ENCODE measurements at places on chromosomes 4 and X.

DNA sequence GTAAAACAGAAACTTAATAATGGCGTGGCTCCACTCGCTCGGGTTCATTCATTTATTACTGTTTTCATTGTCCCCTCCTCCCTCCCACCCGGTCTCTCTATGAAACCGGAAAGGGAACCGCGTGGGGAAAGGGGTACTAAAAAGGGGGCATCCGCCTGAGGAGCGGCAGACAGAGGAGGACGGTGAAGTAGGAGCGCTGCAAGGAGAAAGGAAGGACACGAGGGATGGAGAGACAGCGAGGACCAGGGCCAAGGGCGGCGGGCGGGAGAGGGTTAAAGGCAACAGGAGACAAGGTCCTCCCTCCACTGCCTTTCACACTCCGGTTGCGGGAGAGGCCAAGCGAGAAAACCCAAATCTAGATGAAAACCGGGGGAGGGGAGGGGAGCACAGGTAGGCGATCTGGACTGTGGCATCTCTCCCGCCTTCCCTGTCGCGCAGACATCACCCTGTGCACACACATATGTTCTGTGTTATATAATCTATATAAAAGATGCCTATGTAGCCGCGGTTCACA, 829 bp downstream of the ELOVL6 start:
- DNase-seq = peak; percentile 46

GRCh38 chr4:655464-656151, 18.5 kb downstream of the ATP5ME start:
- no peak for DNase-seq

- no peak for DNase-seq
Measured at GRCh38 chrX:140765043-140765784, 55.7 kb downstream of the LINC00632 start.

DNA sequence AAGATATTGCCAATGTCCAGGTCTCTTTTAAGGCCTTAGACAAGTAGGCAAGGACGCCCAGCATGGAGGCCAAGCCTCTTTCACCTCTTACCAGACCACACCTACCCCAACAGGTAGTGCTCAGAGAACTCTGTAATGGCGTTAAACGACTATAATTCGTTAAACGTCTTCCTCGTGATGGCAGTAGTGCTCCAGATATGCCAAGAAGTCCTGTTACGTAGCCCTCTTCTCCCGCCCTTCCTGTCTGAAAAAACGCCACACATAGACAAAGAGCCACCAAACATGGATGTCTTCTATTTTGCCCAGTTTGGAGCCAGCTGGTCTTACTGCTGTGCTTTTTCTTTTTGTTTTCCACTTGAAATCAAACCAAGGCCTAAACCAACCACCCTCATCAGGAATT, 190.7 kb downstream of the OR13H1 start:
- no peak for DNase-seq

GRCh38 chr4:109998867-109999584, 86.3 kb downstream of the EGF start:
- peak; percentile 75 for DNase-seq

DNA sequence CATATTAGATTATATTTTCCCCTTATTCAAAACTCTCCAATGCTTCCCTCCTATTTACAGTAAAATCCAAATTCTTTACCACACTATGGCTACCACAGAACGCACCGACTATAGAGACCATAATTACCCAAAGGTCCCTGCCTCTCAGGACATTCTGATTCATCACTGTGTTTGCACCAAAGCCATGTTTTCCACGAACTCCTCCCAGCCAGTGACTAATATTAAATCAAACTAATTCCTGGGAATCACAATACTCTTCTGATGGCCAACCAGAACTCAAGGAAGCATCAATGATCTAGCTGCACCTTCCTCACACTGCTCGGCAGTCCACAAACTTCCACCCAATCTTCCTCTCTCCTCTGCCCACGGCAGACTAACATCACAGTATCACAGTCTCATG, 24.2 kb upstream of the EDNRA start:
- no peak for DNase-seq

DNA sequence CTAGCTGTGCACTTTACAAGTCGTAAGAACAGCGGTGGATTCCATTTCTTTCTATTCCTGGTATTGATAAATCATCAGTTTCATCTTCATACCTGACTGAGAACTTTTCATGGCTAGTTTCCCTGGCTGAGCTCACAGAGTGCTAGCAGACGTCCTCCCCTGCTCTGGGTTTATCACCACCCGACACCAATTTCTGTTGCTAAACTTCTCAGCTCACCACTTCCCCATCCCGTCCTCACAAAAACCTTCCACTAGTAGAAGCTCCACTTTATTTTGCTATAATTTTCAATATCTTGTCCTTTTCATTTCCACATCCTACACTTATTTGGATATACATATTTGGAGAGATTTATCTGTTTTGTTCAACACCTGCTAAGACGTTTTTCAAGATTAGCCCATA, 869.4 kb upstream of the FRG1 start:
- DNase-seq = no peak

- DNase-seq = no peak
Measured at GRCh38 chrX:12383196-12383595, 244.9 kb downstream of the FRMPD4 start.

- no peak for DNase-seq
Measured at GRCh38 chr4:113788888-113789287, 27.4 kb upstream of the CAMK2D start.

DNA sequence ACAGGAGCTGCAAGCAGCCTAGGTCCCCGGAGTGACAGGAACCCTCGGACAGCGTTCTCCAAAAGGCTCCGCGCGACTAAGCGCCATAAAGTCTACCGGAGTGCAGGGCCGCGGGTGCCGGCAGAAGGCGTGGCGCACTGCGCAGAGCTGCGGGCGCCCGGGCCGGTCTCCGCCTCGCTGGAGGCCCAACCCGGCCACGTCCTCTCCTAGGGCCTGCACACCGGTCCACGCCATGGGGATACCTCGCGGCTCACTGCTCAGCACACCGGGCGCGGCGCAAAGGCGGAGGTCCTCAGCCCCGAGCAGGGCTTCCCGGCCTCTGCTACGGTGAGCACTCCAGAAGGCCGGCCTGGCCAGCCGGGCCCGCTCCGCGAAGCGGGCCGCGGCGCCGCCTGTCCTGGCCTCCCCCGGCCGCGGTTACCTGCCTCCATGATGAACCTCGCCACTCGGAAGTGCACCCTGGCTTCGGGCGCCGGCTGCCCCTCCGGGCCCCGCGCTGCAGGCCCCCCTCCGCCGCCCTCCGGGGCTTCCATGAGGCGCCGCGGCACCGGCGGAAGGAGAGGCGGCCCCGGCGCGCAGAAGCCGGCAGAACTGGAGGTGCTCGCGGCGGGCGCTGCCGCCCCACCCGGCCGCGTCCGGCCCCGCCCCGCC, at the start of gene CCNQ:
Gene CCNQ, minus strand, starts transcription at position 599 of the 651 bp plus-strand sequence. Its CDS starts 66 bp downstream, at position 533.
- peak; percentile 25 for DNase-seq

DNA sequence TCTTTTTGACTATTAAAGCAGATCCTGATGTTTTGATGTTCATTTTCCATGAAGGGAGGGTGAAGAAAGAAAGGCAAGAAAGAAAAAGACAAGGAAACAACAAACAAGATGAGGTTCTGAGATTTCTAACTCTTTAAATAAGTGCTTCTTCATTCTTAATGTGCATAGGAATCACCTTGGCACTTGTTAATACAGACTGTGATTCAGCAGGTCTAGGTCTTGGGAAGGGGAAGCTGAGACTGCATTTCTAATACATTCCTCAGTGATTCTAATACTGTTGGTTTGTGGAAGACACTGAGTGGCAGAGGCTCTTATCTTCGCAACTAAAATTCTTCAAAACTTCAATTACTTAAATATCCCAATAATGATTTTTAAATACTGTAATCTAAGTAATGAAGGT, 95.2 kb upstream of the NAP1L5 start:
- DNase-seq = no peak

DNA sequence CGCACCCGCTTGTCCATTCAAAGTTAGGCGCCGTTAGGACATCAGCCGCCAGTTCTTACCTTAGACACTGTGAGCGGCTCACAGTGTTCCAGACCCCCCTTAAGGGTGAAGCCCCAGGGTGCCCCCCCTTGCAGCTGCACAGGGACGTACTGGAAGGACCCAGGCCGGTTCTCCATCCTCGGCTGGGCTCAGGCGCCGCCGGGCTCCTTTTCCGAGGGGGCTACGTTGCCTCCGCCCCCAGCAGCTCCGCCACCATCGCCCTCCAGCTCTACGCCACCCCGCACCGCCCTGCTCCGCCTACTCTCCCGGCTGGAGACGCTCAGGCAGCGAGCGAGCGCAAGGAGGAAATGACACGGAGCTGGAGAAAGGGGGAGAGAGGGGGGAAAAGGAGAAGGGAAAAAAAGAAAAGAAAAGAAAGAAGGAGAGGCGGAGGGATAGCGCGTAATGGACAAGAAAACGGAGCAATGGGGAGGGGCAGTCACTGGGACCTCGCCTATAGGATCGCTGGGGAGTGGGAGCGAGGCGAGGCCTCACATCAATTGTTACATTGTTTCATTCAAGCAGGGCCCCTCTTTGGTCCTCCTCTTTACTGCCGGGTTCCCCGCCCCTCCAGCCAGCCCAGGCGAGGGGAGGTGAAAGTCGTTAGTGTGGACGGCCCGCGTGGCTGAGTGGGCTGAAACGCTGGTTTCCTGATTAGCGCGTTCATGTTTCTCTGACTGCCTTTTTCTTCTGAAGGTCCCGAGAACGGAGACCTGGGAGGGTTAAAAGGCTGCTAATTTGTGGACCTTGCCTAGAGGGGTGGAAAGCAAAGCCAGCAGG, at the start of gene SHROOM4:
Gene SHROOM4, minus strand, starts transcription at position 352 of the 819 bp plus-strand sequence. Its CDS starts 176 bp downstream, at position 176.
- no peak for DNase-seq

DNA sequence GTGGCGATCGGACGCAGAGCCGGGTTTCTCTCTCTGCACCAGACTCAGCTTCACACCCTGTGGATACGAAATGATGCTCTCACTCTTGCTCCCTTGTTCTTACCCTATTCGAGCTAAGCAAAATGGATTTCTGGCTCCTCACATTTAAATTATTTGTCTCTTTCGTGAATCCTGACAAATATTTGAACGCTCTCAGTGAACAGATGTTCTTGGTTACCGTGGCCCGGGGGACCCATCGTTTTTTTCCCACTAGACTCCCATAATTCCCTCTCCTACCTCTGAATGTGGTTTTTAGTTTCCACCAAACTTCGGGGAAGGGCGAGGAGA, 630 bp downstream of the SMARCA5 start:
- DNase-seq = no peak

DNA sequence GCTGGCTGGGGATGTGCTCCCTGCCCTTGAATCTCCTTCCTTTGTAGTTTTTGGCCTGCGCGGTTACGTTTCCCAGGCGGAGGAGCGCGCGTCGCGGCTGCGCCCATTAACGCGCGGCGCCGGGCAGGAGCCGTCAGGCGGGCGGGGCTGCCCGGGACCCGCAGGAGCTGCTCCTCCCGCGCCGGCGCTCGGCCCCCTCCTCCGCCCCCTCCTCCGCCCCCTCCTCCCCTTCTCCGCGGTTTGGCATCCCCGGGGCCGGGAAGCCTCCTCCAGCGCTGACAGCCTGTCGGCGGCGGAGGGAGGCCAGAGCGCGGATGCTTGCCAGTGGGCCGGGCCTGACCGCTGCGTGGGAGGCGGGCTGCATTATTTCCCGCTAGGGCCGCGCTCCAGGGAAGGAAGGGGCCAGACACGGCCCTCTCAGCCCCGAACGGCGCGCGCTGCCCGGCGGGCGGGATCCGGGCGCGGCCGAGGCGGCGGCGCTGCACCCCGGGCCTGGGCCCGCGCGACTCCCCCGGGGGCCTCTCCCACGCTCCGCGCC, at the start of gene DCLK2:
Gene DCLK2, plus strand, starts transcription at position 405 of the 538 bp plus-strand sequence. CDS start 583 bp downstream, outside the sequence.
- DNase-seq = no peak

GRCh38 chr4:187618701-187619281, 376.8 kb upstream of the ZFP42 start:
- DNase-seq = no peak

GRCh38 chrX:71640002-71640401, 21.7 kb upstream of the CXCR3 start:
- DNase-seq = peak; percentile 34

- DNase-seq = no peak
Measured at GRCh38 chrX:99663136-99663535, 746.9 kb downstream of the PCDH19 start.

GRCh38 chrX:69137371-69138117, 27.7 kb downstream of the PJA1 start:
- DNase-seq = no peak

- DNase-seq = no peak
Measured at GRCh38 chr4:105966051-105966450, 70.8 kb downstream of the NPNT start.

- DNase-seq = no peak
Measured at GRCh38 chr4:111689214-111689613, 456.0 kb upstream of the FAM241A start.

- no peak for DNase-seq
Measured at GRCh38 chr4:110596431-110596830, 26.4 kb downstream of the PITX2 start.
